RWPE1 (cell line): ENCODE measurements at places on chromosomes 3 and 15.

DNA sequence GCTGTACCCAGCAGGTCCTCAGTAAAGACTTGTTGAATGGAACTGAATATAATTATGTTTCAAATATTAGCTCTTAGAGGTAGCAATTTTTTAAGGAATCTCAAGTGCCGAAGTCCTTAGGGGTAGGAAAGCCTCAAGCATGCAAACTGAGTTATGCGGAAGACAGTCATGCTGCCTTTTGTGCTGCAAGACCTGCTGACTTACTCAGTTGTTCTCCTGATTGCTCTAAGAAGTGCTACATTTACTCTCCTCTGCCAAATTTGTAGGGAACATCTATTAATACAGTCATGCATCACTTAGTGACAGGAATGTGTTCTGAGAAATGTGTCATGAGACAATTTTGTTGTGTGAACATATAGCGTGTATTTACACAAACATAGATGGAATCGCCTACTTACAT lies 325.6 kb upstream of the AZI2 start:
- no peak for DNase-seq

GRCh38 chr3:29693863-29694262 lies 413.0 kb downstream of the RBMS3 start:
- DNase-seq = peak; percentile 68

DNA sequence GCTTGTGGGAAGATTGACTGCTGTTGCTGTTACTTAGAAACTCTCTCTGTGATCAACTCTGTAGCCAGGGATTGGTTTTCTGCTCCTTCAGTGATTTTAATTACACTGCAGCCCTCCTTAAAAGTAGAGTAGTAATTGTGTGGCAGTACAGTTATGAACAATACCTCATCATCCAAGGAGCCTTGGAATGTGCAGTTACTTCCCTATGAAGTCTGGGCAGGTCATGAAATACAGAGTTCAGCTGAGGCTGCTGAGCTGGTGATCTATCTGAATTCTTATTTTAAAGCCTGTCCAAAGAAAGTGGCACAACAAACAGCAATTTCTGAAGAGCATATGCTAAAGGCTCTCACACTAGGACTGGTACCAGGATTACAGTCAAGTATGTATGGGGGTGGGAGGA lies 37.4 kb upstream of the MRPL3 start:
- DNase-seq = no peak

GRCh38 chr15:78810362-78811123 lies 721 bp downstream of the ADAMTS7 start:
- DNase-seq = peak; percentile 64
